OCI-M1 (cell line): ENCODE measurements at places on chromosomes 1 and 21.

- DNase-seq = no peak
Observed at GRCh38 chr1:115596080-115596780, 45.5 kb upstream of the VANGL1 start.

DNA sequence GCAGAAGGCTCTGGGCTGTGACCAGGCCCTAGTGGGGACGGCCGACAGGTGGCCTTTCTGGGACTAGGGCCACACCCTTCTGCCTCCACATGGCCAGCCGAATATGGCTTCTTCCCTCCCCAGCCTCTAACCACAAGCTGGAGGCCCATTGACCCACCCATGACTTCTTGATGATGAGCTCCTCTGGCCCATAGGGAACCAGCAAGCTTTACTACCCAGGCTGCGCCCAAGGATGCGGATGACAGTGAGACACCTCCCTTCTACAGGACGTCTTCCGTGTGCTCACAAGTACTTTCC, 41.0 kb downstream of the LDLRAD2 start:
- no peak for DNase-seq

- DNase-seq = peak; percentile 96
Observed at GRCh38 chr1:41357451-41358101, 3.7 kb upstream of the FOXO6 start.

GRCh38 chr1:78229344-78229743, 183.6 kb downstream of the GIPC2 start:
- no peak for DNase-seq

DNA sequence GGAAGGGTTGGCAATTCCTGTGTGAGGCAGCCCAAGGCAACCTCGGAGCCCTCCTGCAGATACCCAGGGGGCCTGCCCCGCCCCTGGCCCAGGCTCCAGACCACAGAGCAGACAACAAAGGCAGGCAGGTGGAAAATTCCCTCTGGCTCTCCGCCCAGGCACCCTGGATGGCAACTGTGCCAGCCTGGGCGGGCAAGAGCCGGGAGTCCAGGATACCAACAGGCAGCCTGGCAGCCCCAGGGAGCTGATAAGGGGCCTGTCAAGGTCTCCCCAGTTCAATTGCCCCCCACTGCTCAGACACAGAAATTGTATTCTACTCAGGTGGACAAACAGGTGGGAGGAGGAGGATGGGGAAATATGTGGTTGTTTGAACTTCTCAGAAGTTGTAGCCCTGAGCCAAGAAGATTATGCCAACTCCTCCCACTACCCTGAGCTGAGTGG, 15.4 kb upstream of the GPR37L1 start:
- DNase-seq = no peak

DNA sequence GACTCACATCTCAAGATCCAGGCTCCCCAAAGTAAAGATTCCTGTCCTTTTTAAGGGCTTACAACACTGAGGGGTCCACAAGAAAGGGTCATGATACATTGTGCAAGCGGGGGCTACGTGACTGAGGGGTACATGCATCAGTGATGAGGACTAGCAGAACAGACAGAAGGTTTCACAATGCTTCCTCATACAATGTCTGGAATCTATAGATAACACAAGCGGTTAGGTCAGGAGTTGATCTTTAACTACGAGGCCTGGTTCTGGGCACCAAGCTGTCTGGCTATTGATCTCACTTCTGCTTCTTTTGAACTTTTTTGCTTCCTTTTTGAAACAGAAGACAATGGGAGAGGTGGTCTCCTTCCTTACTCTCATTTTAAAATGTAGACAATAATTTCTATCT, 718.6 kb downstream of the AMY1C start:
- DNase-seq = peak; percentile 93

DNA sequence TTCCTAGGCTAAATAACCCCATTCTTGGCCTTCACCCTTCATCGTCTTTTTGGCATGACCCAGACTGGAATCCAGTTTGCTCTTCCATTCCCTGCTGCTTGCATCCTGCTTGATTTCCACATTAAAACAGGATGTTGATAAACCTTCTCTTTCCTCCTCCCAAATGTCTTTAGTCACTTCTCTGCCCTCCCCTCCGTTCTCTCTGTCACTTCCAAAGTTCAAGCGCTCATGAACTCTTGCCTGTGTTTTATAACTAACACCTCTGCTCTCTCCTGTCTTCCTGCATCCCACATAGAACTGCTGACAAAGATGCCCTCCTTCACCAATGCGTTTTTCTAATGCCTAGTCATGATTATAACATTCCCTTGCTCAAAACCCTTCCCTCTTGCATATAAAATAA, 65.6 kb upstream of the SLC44A3 start:
- no peak for DNase-seq

GRCh38 chr1:41917835-41918449, 780 bp downstream of the HIVEP3 start:
- no peak for DNase-seq

DNA sequence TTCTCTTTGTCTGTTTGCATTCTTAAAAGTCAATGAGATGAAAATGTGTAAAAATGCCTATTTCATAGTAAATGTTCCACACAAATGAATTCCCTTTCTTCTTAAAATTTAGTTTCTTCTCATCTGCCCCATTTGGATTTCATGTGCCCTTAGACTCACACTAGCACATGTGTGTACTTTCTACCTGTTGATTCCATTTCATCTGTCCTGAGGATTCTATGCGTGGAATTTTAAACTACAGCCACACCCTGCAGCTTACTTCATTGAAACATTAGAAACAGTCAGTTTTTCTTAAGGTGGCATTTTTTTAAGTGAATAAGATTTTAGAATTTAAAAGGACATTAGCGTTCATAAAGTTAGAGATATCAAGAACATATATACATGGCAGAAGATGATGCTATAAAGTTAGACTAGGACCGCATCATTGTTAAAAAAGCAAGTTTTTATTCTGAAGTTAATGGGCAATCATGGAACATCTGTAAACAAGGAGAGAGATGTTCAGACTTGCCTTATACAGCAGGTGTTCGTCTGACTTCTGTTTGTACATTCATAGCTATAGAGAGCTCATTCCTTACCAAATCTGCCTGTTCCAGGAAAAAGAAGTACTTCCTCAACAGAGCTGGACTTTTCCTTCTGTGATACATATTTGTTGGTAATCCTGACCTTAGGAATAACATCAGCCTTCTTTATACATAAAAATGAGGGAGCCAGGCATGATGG, 3.9 kb upstream of the TUT4 start:
- no peak for DNase-seq

- peak; percentile 82 for DNase-seq
Observed at GRCh38 chr1:204446413-204447111, 34.9 kb upstream of the PPP1R15B start.

GRCh38 chr1:29368936-29369932, 132.9 kb downstream of the PTPRU start:
- DNase-seq = no peak

- DNase-seq = no peak
Observed at GRCh38 chr1:97806996-97807520, 113.8 kb downstream of the DPYD start.

DNA sequence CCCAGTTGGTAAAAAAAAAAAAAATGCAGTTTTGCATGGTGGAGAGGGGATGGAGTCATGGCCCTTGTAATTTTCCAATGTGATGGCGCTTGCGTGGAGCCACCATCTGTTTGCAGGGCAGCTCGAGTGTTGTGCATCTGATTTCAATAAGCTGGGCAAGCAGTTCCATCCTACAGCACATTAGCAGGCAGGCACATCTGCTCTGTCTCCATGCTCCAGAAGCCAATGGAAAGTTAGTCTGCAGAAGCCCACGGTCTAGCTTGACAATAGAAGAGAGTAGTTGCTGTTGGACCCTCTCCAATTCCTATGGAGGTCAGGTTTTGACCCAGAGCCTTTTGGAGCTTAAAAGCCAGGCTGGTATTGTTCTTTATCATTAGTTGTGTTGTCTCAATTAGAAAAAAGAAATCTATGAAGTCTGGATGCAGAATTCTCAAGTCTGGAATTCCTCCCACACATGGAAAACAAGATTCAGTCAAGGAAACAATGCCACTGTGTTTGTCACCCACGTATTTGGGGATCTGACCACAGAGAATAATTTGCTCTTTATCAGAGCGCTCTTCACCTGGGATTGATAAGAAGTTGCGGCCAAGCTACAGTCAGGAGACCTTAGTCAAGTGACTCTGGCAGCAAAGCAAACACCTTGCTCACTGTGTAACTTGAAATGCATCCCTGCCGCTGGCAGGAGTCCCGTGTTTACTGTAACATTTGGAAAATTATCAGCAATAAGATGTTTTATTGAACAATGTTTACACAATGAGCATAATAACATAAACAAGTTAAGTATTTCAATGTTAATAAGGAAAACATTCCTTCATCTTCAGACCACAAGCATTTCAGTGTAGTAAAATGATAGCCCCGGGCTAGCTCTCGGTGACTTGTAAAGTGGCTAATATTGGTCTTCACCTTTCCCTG, 20.7 kb downstream of the NGF start:
- DNase-seq = no peak

- no peak for DNase-seq
Observed at GRCh38 chr1:201711811-201712210, 117.1 kb upstream of the IPO9 start.

- no peak for DNase-seq
Observed at GRCh38 chr1:163290025-163290640, 31.6 kb upstream of the NUF2 start.

GRCh38 chr1:182259968-182260367, 131.6 kb downstream of the GLUL start:
- DNase-seq = peak; percentile 60

- DNase-seq = peak; percentile 97
Observed at GRCh38 chr1:172746091-172746949, 87.4 kb downstream of the FASLG start.

GRCh38 chr1:180912801-180913565, at the start of gene KIAA1614:
Gene KIAA1614 (plus strand): TSS chr1:180912897. CDS start chr1:180913244, 347 bp downstream.
- DNase-seq = no peak

DNA sequence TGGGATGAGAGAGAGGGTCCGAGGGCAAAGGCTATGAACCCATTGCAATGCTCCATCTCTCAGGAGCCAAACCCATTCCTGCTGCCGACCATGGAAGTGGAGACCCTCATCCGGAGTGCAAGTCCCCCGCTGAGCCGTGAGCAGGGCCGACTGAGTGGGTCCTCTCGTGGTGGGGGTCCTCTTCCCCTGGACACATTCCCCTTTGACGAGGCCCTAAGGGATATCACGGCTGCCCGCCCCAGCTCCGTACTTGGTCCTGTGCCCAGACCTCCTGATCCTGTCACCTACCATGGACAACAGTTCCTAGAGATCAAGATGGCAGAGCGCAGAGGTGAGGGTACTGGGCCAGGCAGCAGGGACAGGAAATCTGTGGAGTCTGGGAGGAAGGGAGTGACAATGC, 11.0 kb downstream of the HYI start:
- DNase-seq = no peak

DNA sequence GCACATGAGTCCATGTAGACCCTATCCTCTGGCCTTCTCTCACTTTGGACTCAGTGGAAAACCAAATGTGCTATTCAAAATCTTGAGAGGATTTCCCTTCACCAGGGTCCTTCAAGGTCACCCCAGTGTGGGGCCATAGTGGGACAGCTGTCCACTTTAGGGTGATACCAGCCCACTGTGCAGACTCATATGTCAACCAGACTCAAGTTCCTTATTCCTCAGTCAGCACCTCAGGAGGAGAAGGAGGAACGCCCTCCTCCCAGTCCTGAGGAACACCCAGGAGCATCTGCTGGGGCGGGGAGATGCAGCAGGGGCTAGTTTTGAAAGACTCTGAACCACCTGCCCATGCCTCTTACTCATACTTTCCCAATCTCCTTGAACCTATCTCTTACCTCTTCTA, 340.9 kb downstream of the MATN1 start:
- no peak for DNase-seq

GRCh38 chr21:35106246-35106835, 57.2 kb upstream of the RUNX1 start:
- DNase-seq = peak; percentile 97

DNA sequence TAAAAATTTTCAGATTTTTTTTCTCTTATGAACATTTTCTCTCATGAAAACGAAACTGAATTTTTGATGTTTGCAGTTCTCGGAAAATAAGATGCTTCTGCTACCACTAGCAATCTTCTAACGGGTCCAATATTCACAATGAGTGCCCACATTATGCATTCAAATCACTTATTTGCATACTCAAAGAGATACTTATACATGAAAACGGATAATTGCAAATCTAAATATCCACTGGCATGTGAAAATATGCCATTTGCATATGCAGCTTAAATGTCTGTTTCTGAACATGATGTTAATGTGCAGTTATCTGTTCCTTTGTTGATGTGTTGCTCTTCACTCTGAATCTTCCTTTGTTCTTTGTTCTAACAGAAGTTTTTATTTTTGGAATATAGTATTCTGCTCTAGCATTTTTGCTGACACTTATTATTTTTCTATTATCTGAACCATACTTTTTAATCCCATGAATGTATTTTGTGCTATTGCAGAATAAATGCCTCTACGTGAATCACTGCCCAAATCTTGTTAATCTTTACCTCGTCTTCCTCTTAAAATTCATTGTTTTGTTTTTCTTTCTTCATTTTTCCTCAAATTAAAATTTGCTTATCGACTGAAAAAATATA, 259.4 kb upstream of the BRINP3 start:
- no peak for DNase-seq

DNA sequence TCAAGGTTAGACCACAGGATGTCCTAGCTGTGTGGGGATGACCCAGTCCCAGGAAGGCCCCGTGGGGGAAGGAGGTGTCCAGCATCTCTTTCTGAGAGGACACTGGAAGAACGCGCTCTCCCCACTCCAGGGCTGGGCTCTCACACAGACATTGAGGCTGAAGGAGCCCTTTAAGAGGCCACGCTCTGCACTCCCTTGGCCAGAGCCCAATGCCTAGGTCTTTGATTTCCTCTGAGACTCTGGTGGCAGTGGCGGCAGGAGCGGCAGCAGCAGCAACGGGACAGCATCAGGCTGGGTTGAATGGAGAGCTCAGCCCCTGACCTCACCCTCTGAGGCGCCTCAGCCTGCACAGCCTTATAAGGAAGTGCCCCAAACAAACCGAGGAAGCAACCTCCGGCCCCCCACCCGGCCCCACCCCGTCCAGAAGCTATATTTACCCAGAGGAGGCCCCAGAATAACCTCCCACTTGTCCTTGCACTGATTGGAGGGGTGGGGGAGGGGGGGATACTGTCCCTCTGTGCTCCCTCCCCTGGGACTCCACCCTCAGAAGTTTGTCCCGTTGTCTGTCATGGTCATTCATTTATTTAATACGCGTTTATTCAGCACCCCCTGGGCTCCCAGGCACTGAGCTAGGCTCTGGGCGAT, 12.3 kb downstream of the NES start:
- DNase-seq = peak; percentile 22

DNA sequence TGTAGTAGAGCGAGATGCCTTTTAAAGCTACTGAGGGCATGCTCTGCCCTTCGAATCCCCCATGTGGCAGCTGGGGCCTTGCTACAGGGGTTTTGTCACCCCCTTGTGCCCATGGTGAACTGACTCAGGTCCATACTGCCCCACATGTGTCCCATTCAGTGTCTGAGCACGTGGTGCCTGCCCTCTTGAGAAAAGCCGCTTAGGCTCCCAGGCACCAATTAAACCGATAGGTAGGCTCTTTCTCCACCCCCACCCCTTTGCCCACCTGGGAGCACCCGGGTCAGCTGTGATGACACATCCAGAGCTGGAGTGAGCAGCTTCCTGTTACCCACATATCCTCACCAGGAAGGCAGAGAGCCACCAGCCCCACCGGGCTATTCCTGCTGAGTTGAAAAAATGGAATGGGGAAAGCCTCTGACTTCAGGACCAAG, 30.5 kb downstream of the TMCC2 start:
- DNase-seq = no peak
